ENCODE measurements at places on chromosomes 5 and 9.

DNA sequence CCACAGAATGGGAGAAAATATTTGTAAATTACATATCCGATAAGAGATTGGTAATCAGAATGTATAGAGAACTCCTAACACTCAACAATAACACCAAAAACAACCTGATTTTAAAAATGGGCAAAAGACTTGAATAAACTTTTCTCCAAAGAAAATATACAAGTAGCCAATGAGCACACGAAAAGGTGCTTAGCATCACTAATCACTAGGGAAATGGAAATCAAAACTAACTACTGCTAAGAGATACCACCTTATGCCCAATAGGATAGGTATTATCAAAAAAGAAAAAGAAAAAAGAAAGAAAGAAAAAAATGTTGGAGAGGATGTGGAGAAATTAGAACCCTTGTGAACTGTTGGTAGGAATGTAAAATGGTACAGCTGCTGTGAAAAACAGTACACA is 212.1 kb downstream of the TLR4 start:
- DNase-seq = no peak

DNA sequence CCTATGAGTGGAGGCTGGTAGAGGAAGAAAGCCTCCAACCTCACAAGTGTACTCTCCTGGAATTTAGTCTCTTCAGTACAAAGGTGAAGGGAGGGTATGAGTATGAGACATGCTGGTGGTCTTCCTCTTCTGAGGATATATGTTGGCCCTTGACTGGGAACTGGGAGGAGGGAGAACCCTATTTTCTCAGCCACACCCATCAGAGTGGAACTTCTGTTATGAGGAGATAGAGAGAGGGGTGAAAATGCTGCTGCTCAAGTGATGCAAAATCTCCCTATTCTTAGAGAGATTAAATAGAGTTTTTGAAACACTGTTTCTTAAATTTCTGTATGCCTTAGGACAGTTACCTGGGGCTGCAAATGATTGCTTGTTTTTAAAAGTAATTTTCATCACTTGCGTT is 203.4 kb upstream of the PRR16 start:
- no peak for DNase-seq

DNA sequence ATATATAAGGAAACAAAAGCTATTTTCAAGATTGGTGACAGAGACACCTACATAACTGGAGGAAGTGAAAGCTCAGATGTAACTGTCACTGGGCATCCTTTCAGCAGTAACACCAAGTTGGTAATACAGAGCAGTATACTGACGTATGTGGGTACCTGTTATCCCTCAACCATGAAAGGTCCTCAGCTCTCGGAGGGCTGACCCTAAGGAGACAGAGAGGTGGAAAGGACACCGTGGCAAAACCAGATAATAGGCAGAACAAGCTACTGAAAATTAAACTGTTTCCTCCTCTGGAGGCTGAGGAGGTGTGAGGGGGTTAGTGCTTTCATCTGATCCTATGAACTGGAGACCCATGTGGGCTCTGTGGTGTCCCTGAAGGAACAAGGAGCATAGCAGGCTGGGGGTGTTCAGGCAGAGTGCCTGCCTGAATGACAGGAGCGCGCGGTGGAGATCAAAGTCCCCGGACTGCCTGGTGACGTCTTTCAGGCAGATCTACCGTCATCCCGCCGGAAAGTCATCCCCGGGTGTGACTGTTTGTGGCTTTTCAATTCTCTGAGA is 130.2 kb upstream of the FSTL4 start:
- no peak for DNase-seq

GRCh38 chr5:91144491-91145332 is 238.4 kb downstream of the ARRDC3 start:
- no peak for DNase-seq

GRCh38 chr5:52181403-52181802 is 606.3 kb upstream of the ITGA1 start:
- no peak for DNase-seq

DNA sequence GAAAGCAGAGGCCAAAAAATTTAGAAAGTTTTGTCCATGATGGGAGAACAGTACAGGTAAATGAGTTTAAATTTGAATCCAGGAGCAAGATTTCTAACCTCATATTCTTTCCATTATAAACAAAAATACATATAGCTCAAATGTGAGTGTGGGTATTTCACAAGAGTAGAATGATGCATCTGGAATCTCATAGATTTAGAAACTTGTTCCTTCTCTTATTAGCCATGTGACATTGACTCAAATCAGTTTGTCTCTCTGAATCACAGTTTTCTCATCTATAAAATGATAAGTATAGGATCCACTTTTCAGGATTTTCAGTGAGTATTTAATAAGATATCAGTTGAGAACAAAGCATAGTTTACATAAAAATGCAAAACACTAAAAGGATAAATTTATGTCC is 436.3 kb upstream of the PAPPA start:
- no peak for DNase-seq

DNA sequence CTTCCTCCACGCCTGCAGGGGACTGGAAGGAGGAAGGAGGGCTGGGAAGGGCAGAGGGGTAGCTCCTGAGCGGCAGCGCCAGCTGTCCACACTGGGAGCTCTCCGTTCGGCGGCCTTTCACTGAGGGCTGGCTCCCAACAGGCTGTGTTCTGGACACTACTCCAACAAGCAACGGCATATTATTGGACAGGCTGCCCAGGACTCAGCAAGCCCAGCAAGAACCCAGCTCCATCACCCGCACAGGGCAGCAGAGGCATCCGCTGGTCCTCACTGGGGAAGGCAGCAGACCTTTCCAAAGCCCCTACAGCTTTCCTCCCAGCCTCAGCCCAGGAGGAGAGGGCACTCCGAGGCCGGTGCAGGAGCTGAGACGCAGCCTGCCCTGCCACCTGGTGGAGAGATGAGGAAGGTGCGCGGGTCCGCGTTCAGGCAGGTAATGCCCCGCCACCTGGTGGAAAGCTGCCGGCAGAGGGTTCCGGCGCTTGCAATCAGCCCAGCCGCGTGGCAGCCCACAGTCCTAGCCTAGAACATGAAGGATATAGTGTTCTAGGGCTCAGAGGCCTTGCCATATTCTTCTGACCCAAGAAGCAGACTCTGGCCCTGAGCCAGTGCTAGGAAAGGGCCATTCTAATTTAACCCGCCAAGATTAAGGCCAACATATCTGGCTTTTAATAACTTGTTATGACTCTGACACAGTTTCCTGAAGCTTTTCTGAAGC is 74.4 kb downstream of the NRG2 start:
- peak; percentile 85 for DNase-seq

DNA sequence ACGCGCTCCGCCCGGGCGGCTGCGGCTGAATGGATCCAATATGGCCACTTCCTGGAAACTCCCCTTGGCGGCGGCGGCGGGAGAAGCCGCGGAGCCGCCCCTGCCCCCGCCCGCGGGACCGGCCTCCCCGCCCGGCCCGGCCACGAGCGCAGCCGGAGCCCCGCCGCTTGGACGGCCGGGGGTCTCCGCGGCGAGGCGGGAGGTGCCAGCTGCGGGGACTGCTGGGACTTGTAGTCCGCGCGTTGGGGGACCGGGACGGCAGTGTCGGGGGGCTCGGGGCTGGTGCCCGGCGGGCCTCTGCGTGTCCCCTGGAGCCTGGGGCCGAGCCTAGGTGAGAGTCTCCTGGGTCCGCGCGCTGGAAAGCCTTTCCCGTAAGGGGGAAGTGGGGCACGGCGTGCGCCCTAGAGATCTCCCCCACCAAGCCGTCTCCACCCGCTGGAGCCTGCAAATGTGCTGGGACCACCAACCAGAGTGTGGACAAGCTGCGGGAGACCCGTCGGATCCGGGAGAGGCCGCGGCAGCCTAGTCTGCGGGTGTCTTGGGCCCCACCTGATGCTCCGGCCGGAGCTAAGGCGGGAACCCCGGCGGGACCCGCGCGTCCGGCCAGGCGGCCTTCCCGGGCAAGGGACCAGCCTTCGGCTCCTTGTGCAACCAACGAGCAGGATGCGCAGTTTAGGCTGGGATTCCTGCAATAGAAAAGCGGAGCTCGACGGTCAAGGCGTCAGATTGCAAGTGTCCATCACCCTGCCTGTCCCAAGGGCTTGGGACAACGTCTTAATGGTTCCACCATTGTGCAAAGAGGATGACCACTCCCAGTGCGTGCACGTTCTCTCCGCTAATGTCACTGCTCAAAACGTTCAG is at the start of gene SEPTIN8:
Gene SEPTIN8 (minus strand): TSS at position 31 of the 861 bp plus-strand sequence. CDS start 102 bp downstream, outside the sequence.
- peak; percentile 9 for DNase-seq

DNA sequence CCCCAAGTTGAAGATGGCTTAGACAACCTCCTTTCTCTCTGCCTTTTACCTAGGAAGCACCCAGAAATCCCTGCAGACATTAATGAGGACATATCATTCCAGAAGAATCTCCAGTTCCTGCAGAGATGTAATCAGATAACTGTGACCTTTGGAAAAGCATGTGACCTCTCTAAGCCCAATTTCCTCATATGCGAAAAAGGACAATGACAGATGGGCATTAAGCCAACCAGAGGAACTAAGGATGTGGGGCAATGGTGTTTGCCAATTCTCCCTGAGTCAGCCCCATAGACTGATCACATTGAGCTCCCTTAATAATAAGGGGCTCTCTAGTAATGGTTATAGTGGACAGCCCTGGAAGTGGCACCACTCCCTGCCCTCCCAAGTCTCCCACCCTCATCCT is 10.1 kb upstream of the FOXI1 start:
- DNase-seq = no peak

- DNase-seq = no peak
Observed at GRCh38 chr5:74642543-74642863, 2.0 kb upstream of the ENC1 start.

GRCh38 chr5:14153932-14154731 is 11.0 kb downstream of the TRIO start:
- DNase-seq = no peak

DNA sequence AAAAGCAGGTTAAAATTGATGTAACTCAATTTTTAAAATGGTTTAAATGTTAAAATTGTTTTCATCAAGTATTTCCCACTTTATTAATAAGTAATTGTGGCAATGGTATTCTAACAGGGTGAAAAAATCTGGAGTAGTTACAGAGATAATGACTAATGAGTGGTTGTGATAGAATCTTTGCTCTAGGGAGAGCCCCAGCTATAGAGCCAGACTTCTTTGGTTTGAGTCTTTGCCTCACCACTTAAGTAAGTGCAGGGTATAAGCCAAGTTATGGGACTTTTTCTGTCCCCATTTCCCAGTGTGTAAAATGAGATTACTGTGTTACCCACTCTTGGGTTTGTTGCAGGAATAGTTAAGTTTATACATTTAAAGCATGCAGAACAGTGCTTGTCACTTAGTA is 158.1 kb downstream of the FER start:
- no peak for DNase-seq

GRCh38 chr5:1971944-1972343 is 89.2 kb upstream of the IRX4 start:
- no peak for DNase-seq

DNA sequence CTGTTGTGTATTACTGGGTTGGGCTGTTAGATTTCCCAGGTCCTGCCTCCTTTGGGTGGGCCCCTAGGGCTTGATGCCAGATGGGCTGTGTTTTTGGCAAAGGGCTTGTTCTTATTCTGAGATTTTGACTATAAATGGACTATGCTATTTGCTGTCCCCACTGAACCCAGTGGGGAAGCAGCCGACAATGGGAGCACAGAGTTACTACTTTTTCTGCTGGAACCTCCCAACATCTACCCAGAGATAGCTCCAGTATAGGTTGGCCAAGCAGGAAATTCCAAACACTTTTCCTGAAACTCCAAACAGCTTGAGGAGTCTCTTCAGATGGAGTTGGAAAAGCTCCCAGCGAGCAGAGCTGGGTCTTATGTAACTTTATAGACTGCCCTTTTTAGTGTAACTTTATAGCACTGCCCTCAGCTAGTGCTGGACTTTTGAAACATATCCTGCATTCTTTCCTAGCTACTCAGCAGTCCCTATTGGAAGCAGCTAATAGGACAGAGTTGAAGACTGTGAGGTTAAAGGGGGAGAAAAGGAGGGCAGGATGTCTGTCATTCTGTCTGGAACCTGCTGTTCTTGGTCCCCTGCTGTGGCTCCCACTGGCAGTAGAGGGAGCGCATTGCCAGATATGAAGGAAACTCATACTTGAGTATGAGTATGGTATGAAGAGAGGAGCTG is 21.0 kb downstream of the RUSC2 start:
- DNase-seq = no peak

DNA sequence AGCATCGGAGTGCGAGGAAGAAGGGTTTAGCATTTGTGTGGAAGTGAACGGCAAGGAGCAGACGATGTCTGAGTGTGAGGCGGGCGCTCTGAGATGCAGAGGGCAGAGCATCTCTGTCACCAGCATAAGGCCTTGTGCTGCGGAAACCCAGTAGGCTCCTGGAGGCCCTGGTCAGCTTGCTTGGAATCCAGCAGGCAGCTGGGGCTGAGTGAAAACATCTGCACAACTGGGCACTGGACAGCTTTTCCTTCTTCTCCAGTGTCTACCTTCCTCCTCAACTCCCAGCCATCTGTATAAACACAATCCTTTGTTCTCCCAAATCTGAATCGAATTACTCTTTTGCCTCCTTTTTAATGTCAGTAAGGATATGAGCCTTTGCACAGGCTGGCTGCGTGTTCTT is 72.1 kb downstream of the C7 start:
- DNase-seq = no peak

DNA sequence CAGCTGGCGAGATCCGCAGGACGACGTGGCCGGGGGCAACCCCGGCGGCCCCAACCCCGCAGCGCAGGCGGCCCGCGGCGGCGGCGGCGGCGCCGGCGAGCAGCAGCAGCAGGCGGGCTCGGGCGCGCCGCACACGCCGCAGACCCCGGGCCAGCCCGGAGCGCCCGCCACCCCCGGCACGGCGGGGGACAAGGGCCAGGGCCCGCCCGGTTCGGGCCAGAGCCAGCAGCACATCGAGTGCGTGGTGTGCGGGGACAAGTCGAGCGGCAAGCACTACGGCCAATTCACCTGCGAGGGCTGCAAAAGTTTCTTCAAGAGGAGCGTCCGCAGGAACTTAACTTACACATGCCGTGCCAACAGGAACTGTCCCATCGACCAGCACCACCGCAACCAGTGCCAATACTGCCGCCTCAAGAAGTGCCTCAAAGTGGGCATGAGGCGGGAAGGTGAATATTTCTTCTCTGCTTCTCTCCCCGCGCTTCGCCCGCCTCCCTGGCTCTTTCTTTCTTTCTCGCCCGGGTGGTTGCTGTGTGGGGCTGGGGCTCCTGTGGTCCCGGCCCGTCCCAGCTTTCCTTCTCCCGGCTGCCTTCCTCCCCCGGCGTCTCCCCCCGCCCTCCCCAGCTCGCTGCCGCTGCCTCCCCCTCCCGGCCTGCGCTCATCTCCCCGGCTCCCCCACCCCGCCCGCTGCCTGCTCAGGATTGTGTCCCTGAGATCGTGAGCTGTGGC is 2.2 kb downstream of the NR2F1 start:
- no peak for DNase-seq

All from stimulated activated CD4-positive, alpha-beta T cell treated with anti-CD3 and anti-CD28 coated beads, TNF-alpha, amount 100 ng/mL, for 24 hours (primary cell).